WTC11 (cell line): ENCODE measurements at places on chromosomes 3 and 15.

GRCh38 chr15:21268436-21268940, 171.8 kb downstream of the POTEB3 start:
- no peak for DNase-seq

DNA sequence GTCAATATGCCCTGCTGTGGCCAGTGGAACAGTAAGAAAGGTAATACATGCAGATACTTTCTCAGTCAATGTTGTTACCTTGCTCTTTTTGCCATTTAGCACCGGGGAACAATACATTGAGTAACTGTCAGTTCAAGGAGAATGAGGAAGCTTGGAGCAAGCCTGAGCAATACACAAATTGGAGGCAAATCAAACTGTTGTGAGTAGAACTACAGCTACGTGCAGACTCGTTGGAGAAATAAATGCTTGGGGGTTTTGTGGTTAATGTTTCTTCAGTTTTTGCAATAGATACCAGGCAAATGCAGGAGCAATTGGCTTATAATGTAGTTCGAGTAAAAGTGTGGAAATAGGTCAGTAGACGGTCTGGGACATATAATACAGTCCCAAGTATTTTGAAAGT, 587.3 kb upstream of the ROBO1 start:
- no peak for DNase-seq

DNA sequence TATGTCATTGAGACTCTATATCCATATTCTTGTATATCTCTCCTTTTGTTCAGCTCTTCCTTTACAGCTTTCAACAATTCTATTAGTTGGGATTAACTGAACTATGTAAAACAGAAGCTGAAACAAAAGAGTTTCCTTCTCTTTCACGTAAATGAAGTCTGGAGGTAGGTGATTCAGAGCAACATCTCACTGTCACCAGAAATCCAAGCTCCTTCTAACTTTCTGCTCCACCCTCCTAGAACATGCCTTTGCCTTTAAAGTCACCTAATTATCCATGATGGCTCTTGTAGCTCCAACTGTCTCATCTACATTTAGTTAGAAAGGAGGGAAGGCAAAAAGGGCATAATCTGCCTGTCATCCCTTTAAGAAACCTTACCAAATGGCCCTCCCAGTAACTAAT, 458.2 kb upstream of the MDFIC2 start:
- no peak for DNase-seq

- DNase-seq, result no peak
Measured at GRCh38 chr3:125003369-125003853, 52.4 kb downstream of the HEG1 start.
